ENCODE measurements at places on chromosomes 1 and 21. TPM values are rescaled to one million over a fixed set of nuclear protein-coding genes. Genes with fewer than 3 reads are reported as not detected.

Gene PAFAH2
- 10.6 TPM for total RNA-seq

Gene GBP7
- 0.11 TPM for total RNA-seq

Gene KRTAP15-1
- total RNA-seq = not detected

Gene DEPDC1
- total RNA-seq = 0.27 TPM

Gene KDF1
- total RNA-seq = 0.27 TPM

Gene DNAI4
- 17.9 TPM for total RNA-seq

Gene PEAR1
- 7.1 TPM for total RNA-seq

Gene RXRG
- total RNA-seq = 9.3 TPM

Gene CLEC20A
- total RNA-seq = not detected

Gene EPHA10
- 0.14 TPM for total RNA-seq

Gene SPRR1B
- total RNA-seq = not detected

Gene OR2T8
- total RNA-seq = not detected

Gene ADORA1
- total RNA-seq = 16.4 TPM
